ENCODE measurements at places on chromosomes 11 and 22.
A peak's percentile ranks its signal among the peaks of the same experiment; 100 is the strongest.

GRCh38 chr22:42074132-42074811 is at the start of gene PHETA2:
TSS of gene PHETA2 (plus strand) at chr22:42074248. CDS start at chr22:42077294, 3,046 bp downstream.
- DNase-seq = peak; percentile 61

- DNase-seq = peak; percentile 33
These were observed 4.4 kb downstream of the INS start for GRCh38 chr11:2156416-2157182.

GRCh38 chr22:47168900-47169800 is 406.7 kb downstream of the TBC1D22A start:
- DNase-seq = no peak

- no peak for DNase-seq
These were observed 861 bp upstream of the LTBP3 start for GRCh38 chr11:65558930-65559509.

- DNase-seq = no peak
These were observed 225.2 kb upstream of the ANO3 start for GRCh38 chr11:26106726-26107125.

DNA sequence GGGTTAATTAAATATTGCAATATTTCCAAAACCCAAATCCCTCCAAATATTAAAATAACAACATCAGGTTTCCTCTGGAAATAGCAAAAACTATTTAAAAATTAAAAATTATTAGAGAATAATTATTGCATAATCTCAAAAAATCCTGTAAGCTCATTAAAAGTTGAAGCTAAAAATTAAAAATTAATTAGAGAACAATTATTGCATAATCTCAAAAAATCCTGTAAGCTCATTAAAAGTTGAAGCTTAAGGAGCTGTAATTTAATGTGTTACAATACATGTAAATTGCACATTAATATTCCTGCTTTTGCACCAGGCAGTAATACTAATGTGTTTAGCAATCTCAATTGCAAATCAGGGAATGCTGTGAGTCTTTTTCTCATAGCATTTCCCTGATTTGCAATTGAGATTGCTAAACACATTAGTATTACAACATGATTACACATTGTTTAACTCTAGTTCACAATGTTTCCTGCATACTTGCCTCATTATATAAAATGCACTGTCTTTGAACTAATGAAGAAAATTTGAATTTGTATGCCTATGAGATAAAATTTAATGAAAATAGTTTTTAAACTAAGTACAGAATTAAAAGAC is 247.7 kb downstream of the GUCY1A2 start:
- DNase-seq = no peak

DNA sequence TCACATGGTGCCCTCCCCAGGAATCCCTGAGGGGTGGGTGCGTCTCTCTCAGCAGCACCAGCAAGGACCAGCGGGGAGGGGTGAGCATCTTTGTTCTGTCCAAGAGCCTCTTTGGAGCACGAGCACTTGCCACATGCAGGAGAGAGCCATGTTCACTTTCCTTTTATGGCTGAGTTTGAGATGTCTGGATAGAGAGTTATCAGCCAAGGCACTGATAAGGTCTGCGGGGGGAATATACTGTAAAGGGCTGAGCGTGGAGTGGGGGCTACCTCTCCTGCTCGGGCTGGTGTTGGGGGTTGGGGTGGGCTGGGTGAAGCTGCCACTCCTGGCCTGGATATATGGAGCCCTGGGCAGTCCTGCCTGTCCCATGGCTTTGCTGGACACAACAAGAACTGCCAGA is 34.9 kb upstream of the CCDC188 start:
- no peak for DNase-seq

GRCh38 chr11:29432719-29433325 is 584.0 kb downstream of the KCNA4 start:
- DNase-seq = no peak

DNA sequence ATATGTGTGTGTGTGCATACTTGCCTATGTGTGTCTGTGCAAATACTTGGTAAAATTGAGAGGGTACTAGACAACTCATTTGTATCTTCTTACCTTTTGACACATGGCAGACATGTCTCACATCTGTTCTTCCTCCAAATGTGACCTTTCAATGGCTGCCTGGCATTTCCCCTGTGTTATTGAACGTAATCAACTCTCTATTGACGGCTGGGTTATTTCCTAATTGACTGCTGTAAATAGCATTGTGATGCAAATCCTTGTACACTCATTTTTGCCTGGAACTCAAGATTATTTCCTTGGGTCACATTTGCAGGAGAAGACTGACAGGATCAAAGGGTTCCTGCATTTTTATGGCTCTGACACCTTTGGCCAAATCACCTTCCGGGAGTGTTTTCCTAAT is 37.4 kb downstream of the KCNQ1 start:
- no peak for DNase-seq

DNA sequence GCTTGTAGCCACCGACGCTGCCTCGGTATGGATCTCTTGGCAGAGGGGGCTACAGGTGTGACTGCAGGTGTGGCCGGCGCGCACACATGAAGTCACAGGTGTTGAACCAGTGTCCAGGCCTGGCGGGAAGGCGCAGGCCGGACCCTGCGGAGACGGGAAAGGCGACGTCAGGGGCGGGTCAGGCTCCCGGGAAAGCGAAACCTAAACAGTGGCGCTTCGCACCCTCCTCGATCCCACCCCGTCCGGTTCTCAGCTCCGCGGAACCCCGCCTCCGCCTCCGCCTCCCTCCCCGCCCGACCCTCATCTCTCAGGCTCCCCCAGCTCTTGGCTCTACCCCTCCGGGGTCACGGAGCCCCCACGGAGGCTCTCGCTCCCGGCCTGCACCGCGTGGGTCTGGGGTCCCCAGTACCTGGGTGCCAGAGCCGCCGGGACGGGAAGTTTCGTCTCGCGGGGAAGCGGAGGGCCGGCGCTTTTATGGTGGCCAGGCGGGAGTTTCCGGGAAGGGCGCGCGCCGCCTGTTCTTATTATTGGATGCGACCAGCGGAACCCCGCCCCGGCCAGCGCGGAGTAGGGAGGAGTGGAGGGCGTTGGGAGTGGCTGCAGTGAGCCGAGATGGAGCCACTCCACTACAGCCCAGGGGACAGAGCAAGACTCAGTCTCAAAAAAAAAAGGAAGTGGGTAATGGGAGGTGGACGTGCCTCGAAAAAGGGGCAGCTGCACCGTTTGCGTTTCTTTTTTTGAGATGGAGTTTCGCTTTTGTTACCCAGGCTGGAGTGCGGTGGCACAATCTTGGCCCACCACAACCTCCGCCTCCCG is at the start of gene IRF7:
TSS of gene IRF7 (minus strand) at position 447 of the 816 bp plus-strand sequence. CDS start 586 bp downstream, outside the sequence.
- DNase-seq = peak; percentile 93

GRCh38 chr22:18024276-18024939 is at the start of gene MICAL3:
TSS of gene MICAL3 (minus strand) at chr22:18024561. CDS start at chr22:17906812, 117,749 bp downstream.
- peak; percentile 59 for DNase-seq

DNA sequence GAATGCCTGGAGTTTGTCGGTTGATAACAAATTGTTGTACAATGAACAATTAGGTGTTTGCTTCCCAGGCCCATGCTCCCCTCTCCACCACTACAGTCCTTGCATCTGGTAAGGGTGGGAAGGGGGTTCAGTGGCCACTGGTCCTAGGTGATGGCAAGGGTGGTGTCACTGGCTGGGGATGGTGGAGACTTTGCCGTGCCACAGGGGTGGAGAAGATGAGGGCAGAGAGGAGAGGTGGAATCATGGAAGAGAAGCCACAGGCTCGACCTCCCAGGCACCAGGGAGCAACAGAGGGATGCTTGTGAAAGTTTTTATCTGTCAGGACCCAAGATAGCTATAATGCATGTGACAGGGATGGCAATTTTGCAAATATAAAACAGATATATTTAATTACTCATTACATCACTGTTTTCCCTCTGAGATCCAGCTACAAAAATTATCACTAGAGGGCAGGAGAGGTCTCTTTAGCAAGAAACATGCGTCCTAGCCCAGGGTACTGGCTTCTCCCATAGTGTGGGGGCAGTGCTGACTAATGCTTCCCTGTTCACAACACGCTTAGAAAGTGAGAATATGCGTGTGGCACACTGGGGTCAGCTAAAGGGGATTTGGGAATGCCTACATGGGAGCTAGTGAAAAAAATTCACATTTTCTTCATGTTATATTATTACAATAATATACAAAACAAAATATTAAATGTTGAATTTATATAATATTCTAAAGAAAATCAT is 49.0 kb upstream of the AMPD3 start:
- DNase-seq = peak; percentile 54

DNA sequence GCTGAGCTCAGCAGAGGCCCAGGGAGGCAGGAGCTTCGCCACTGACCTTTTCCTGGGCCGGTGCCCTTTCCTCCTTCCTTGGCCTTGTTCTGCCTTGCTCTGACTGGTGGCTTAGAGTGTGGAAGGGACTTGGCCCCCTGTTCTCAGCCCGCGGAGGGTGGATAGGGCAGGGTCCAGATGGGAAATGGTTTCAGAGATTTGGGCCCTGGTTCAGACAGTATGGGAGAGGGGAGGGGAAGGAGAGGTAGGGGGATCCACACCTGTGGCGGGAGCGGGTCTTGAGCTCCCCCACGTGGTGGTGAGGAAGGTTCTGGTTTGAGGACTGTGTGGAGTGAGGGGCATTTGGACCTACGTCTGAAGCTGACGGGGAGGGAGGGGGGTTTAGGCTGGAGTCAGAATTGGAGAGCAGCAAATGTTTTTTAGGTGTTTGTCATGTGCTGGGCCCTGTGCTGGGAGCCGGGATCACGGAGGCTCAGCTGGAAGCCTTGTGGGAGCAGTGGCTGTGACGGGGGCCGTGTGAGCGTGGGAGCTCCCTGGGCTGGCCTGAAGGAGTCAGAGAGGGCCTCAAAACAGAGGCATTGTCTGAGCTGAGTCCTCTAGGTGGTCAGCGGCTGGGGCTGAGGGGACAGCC is 27.2 kb downstream of the SHANK3 start:
- no peak for DNase-seq

- DNase-seq = no peak
These were observed 1.0 kb upstream of the SEC14L4 start for GRCh38 chr22:30506507-30506968.

GRCh38 chr11:21464601-21465193 is 728.2 kb upstream of the ANO5 start:
- DNase-seq = no peak

DNA sequence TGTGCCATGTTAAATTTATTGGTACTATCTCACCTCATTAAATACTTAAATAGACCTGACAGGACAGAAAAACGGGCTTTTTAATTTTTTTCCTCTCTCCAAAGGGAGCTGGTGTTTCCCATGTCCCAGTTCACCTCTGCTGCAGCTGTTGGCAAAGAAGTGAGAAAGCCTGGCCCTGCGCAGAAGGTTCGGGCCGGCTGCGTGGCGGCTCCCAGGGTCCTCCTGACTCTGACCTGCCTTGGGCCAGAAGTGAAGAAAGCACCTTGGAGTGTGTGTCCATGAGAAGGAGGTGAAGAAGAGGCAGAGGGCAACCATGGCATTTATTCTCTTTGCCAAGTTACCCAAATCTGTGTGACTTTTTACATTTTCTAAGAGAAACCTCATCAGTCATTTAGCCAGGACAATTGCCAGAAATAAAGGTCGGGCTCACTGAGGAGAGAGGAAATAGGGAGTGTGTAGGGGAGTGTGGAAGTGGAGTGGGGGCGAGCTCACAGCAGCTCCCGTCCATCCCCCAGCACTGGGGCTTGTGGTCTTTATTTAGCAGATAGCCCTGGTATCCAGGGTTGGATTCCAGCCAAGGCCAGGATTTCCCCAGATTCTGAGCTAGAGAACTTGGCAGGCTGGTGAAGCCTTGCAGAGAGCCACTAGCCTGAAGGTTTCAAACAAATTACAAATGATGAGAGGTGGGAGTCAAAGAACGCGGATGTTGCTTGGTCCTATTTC is 102.4 kb upstream of the CADM1 start:
- DNase-seq = no peak

- DNase-seq = no peak
These were observed 1428.6 kb downstream of the LRRC4C start for GRCh38 chr11:40030867-40031266.

GRCh38 chr11:9017773-9018172 is 14.0 kb upstream of the NRIP3 start:
- peak; percentile 56 for DNase-seq
